Aorta (tissue), 5 donors: ENCODE measurements at places on chromosomes 12 and 14. TPM values are rescaled to one million over a fixed set of nuclear protein-coding genes. Genes with fewer than 3 reads are reported as not detected.

Gene OR4K5
- total RNA-seq: not detected

GRCh38 chr12:88574278-88574677, 6.0 kb downstream of the KITLG start:
- DNase-seq: no peak

- DNase-seq: no peak
Measured at GRCh38 chr12:120979220-120979861, 998 bp downstream of the HNF1A start.

Gene KCNJ8
- total RNA-seq: 17.2 TPM

DNA sequence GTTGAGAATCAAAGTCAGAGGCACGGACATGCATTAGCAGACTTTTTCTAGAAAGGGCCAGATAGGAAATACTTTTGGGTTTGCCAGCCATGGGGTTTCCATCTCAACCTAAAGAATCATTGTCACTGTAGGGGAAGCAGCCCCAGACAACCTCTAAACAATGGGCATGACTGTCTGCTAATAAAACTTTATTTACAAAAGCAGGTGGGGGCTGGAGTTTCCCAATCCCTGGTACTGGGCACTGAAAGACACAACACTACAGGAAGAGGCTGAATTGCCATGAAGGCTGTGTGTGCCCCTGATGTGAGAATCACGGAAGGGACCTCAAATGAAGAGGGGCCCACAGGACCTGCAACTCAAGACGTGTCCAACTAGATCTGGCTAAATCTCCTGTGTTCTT, 62.0 kb upstream of the GPR68 start:
- no peak for DNase-seq

DNA sequence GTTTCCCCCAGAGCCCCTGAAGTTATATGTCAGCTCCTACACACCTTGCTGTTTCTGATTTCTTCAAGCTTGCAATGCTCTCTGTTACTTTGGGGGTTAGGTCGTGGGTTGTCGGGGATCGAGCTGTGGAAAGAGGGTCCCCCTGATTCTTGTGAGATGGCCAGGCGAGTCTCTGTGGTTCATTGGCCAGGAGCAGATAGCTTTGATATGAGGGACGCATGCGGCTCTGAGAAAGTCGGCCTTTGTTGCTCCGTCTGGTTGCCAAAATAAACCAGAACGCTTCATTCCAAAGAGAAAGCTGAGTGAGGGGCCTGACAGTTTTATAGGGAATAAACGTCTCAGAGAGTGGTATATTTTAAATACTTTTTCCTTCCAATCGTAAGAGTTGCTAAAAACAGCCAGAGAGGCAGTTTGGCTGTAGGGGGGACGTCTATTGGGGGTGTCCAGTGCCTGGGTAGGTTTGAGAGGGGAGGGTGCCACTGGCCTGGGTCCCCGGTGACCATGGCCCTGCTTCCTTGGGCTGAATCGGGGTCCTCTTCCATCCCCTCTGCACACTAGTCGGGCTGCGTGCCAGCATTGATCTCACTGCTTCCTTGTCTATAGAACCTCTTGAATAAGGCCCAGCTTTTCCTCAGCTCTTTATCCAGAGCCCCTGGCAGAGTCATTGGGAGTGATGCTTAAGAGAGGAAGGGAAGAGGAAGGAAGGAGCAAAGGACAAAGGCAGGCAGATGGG, 18.9 kb downstream of the CCND2 start:
- DNase-seq: no peak

DNA sequence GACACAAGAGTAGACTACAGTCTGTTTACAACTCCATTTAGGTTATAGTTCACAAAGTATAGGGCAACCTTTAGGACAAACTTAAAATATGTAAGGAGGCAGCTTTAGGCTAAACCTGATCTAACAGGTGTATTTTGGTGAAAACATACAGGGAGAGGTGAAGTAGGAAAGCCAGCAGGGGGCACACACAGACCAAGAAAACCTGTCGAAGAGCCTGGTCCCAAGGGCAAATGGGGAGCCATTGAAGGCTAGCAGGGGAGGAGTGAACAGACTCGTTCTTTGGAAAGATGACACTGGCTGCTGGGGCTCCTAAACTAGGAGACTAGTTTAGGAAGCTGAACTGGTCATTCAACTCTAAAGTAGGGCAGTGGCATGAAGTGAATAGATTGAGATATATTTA, 138.8 kb upstream of the WSCD2 start:
- DNase-seq: peak; percentile 75

- peak; percentile 68 for DNase-seq
Measured at GRCh38 chr12:131057211-131057721, 103.6 kb downstream of the ADGRD1 start.

DNA sequence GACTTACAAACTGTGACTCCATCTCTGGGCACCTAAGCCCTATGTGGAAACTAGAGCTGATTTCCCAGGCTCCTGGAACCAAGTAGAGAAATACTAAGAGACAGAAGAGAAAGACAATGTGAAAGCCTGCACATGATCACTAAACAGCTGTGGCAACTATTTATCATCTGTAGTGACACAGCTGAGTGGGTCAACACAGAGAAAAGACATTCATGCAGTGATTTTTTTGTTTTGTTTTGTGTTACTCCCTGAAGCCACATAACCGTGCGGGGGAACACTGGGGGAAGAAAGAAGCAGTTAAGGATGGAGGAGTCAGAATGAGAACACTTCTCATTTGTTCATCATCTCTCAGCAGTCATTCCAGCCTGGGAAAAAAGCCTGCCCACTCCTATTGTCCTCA, 1.5 kb downstream of the PRR4 start:
- DNase-seq: no peak
